ENCODE measurements at places on chromosomes 2 and 18.

DNA sequence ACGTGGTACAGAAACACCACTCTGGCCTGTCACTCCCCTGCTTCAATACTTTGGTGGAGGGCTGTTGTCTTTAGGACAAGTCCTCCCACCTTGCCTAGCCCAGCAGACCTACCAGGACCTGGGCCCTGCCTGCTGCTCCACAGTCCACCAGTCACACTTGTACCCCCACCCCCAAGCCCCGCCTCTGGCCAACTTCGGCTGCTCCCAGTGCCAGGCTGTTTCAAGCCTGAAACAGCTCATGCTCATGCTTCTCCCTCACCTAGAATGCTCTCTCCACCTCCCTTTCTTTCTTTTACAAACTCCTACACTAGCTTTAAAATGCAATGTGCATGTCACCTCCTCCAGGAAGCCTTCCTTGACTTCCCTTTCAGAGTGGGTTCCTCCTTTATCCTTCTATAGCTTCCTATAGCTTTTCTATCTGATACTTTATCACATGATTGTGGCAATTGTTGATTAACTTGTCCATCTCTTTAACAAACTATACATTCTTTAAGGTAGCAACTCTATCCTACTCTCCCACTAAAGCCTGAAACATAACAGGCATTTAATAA is 4.8 kb upstream of the OXER1 start:
- DNase-seq: no peak

DNA sequence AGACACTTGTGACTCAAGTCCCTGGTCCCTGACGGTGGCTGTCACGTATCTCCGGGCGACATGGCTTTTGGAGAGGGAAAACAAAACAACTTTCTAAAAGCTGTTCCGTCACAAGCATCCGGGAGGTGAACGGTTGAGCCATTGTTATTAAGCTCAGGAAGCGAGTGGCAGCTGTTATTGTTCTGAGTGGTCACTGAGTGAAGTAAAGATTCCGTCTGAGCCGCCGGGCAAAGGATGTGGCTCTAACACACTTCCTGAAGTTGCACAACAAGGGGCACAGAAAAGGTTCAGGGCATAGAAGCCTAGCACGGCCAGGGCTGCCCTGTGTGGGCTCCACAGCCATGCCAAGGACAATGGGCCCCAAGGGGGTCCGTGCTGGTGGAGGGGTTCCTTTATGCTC is 24.3 kb downstream of the INPP5D start:
- DNase-seq: no peak

DNA sequence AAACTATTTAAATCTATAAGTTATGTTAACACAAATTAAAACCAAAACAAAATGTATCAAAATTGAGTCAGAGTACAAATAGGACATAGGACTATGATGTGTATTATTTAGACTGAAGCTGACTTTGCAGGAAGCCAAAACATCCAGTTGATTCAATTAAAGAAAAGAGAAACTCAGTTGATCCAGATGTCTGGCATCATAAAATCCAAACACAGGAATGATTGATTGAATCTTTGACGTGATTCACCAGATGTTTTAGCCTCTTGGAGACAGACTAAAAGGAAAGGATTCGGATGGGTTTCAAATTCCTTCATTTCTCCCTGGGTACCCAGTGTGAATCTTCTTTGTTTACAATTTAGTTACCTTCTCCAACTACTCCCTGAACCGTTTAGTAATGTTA is 272.9 kb downstream of the IRS1 start:
- no peak for DNase-seq

DNA sequence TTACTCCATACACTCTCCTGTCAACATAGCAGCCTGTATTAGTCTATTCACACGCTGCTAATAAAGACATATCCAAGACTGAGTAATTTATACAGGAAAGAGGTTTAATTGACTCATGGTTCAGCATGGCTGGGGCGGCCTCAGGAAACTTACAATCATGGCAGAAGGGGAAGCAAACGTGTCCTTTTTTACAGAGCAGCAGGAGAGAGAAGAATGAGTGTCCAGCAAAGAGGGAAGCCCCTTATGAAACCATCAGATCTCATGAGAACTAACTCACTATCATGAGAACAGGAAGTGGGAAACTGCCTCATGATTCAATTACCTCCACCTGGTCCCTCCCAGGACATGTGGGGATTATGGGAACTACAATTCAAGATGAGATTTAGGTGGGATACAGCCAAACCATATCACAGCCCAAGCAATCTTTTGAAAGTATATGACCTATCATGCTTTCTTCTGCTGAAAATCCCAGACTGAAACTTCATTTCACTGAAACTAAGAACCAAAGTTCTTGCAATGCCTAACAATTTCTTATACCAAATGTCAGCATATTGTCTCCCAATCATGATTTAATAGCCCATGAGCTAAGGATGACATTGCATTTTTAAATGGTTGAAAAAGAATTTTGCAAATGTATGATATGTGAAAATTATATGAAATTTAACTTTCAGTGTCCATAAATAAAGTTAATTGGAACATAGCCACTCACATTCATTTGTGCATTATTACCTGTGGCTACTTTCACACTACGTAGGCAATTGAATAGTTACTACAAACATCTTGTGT is 686.8 kb upstream of the ZEB2 start:
- no peak for DNase-seq

- no peak for DNase-seq
These were observed 111.2 kb downstream of the TPGS2 start for GRCh38 chr18:36717422-36718110.

DNA sequence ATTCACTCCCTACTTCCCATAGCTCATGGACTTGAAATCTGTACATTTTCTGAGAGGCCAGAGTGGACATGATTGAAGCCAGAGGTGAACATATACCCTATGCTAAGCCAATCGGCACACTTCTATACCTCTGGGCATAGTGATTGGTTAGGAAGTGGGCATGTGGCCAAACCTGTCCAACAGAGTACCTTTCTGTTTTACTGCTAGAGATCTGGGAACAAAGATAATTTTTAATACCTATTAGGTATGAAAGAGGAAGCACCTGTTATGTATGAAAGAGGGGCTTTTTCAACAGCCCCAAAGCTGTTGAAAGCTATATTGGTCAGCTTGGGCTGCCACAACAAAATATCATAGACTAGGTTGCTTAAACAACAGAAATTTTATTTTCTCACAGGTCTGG is 27.7 kb downstream of the METTL8 start:
- DNase-seq: no peak

GRCh38 chr2:178136321-178137025 is 24.2 kb downstream of the RBM45 start:
- no peak for DNase-seq

DNA sequence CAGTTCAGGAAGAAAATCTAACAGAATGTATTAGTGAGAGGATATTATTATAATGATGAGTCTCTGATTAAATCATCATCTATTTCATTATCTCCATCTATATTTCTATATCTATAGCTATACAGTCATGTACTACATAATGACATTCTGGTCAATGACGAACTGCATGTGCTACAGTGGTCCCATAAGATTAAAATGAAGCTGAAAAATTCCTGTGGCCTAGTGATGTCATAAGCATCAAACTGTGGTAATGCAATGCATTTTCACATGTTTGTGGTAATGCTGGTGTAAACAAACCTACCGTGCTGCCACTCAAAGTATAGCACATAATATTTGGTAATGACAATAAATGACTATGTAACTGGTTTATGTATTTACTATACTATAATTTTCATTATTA is 1127.9 kb upstream of the CHAC2 start:
- no peak for DNase-seq

DNA sequence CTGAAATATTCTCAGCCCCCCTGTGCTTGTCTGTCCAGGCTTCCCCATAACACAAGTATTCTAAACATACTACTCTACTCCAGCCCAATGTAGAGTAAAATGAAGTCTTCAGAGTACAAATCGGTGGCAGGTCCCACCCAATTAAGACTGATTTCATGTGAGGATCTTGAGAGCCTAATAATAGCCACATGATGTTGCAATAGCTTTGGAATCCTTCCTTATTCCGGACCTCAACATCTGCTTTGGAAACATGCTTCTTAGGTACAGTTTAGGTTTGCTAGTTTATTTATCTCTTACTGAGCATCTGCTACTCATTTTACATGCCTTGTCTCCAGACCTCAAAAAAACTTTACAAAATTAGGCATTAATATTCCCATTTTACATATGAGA is 207.3 kb upstream of the RAB6C start:
- no peak for DNase-seq

DNA sequence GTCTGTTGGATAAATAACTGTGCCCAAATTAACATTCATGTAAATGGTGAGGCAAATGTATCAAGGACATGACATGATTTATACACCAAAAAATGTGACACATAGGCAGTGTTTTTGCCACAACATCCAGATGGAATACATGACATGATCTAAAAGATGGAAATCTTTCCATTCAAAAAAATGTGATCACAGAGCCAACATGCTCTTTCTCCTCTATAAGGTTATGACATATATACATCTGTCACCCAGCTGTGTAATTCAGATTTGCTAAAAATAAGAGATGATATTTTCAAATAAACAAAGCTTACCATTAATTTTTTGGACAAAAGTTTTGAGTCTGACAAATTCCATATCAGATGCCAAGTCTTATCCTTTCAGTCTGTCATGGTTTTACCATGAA is 95.5 kb upstream of the COL3A1 start:
- no peak for DNase-seq

GRCh38 chr2:75079575-75079974 is 119.7 kb downstream of the TACR1 start:
- DNase-seq: no peak

GRCh38 chr2:28311660-28312249 is 80.9 kb upstream of the FOSL2 start:
- no peak for DNase-seq

GRCh38 chr2:196421880-196422279 is 217.6 kb upstream of the CCDC150 start:
- no peak for DNase-seq

DNA sequence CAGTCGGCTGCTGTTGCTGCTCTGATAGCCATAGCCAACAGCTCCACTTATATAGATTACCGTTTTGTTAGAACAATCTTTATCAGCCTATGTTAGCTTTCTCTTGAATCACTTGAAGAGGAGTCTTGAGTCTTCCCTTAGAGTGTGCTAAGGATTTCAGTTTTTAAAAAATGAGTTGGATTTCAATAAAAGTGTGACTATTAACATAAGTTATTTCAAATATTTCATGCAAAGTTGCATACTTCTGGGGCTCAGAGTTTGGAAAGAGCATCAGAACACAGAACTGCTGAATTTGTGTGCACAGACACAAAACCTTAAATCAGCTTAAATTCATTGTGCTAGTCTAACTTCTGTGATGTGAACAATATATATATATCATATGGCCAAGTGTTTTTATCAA is 174.7 kb downstream of the MTX2 start:
- DNase-seq: no peak

DNA sequence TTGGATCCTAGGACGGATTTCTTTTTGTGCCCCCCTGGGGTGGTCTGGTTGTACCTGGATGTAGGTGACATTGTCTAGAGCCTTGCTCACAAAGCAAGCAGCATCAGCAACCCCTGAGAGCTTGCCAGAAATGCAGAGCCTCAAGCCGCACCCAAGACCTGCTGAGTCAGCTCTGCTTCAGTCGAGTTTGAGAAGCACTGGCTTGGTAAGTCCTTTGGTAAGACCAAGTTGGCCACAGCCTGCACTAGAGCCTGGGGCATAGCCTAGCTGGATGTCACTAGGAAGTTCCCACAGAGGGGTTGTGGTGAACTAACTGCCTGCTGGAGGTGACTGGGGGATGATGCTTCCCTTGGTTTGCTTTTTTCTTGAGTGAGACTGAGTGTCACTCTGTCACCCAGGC is 6.2 kb downstream of the ABCG5 start:
- DNase-seq: no peak

DNA sequence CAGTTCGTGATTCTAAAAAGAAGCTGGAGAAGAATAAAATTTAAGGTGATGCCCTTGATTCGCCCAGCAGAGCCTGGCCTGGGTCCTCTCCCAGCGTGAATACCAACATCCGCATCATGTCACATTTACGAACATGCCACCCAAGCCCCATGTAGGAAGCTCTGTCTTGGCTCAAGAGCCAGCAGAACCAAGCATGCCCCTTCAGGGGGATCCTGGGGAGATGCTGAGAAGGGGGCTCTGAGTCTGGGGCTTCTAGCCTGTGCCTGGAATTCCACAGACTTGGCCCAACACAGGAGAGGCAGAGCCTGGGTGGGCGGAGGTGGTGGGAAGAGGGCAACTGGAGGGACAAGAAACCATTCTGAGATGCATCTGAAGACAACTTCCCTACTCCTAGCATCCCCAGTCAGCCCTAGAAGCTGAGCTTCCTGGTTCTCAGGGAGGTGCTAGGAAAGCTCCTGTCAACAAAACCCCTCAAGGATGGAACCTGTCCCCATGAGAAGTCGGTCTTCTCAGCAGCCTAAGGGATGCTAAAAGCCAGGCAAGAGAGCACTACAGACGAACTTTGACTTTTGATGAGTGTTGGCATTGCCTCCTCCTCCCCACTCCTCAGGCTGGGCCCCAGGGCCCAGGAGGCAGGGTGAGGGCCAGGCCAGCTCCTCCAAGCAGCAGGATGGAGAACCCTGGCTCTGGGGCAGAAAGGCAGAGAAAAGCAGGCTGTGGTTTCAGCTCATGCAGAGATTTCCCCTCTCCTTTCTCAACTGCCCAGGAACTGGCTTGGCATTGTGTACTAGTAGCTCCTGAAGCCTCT is 57.9 kb downstream of the POLR1A start:
- DNase-seq: no peak

DNA sequence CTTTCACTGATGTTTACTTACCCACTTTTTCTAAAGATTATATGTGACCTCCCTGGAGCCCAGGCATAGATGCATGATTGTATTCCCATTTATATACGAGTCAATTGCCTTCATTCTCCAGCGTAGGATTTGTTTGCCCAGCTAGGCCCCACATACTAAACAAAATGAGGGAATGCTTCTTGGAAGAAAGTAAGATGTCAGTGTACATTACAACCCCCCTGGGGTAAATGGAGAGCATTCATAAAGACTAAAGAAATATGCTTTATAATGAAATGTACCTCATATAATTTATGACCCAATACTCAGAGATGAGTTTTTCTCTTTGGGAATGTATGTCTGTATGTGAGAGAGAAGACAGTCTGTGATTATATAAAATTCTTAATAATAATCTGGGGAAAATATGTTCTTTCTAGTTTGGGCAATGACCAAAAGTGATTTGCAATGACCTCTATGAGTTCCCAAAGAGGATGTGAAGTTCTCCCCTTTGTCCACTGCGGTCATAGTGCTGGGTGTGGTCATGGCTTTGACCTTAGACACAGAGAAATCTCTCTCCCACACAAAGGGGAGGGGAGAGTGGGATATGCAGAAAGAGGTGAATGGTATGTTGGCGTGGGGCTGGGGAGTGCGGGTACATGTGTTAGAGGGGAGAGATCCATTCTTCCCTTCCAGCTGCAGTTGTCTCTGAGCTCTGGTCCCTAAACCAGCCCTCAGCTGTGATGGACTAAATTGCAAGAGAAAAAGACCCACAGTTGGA is 175.6 kb downstream of the EN1 start:
- DNase-seq: no peak

All from NK-92 treated with Interleukin-12 subunit alpha and Interleukin-12 subunit beta, amount 100 ng/mL, for 24 hours (cell line).